ENCODE measurements at places on chromosomes 6 and 20. TPM values are rescaled to one million over a fixed set of nuclear protein-coding genes. Genes with fewer than 3 reads are reported as not detected.

PXDC1 gene
- total RNA-seq, result 70.8 TPM

CPXM1 gene
- total RNA-seq, result 1.3 TPM

HSPA12B gene
- total RNA-seq, result 33.7 TPM

SUMO4 gene
- total RNA-seq, result 2.5 TPM

CLDN20 gene
- not detected for total RNA-seq

NT5DC1 gene
- 49.7 TPM for total RNA-seq

SLC22A2 gene
- not detected for total RNA-seq

C2 gene
- 282 TPM for total RNA-seq

SLC29A1 gene
- 59.8 TPM for total RNA-seq

FITM2 gene
- 12.6 TPM for total RNA-seq

GRCh38 chr6:31453259-31453658 lies 44.7 kb upstream of the MICB start:
- no peaks in the 10 kb centered on the region for H3K36me3 ChIP-seq
- no peak for DNase-seq

- H3K27ac ChIP-seq, result no peak overlapping the region
- DNase-seq, result no peak
- no peaks in the 10 kb centered on the region for H3K4me1 ChIP-seq
- H3K36me3 ChIP-seq, result no peaks in the 10 kb centered on the region
- H3K4me3 ChIP-seq, result no peak overlapping the region
- no peaks in the 10 kb centered on the region for H3K27me3 ChIP-seq
Observed at GRCh38 chr6:119215309-119215708, 134.3 kb downstream of the MAN1A1 start.

DNA sequence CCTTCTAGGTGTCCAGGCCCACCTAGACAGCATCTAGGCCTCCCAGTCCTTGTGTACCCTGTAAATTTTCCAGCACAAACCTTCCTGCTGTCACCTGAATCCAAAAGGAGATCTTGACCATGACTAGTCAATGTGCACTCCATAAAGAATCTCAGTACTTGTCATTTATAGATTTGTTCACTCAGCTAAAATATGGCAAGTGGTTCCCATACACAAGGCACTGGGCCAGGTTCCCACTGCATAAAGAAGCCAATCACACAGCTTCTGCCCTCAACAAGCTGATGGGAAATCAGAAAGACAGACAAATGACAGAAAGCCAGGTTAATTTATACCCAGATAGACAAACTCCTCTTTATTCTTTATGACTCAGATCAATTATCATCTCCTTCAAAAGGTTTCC lies 526.8 kb downstream of the CD83 start:
- H3K27me3 ChIP-seq, result no peaks in the 10 kb centered on the region
- H3K36me3 ChIP-seq, result no peaks in the 10 kb centered on the region
- no peak overlapping the region for H3K4me3 ChIP-seq
- no peak for DNase-seq
- peaks cover 3% of the 10 kb centered on the region for H3K4me1 ChIP-seq

DNA sequence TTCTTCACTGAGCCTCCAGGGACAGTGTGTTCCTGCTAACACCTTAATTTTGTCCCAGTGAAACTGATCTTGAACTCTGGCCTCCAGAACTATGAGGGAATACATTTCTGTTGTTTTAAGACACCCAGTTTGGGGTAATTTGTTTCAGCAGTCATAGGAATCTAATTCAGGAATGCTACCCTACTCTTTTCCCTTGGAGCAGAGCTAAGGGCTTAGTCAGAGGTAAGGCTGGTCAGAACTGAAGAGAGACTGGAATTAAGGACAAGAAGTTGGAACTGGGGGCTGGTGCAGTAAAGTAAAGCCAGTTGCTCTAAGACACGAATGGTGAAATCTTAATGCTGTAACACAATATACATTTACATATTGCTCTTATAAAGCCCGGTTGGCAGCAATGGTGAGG lies 809.7 kb downstream of the MAFB start:
- H3K36me3 ChIP-seq, result no peaks in the 10 kb centered on the region
- no peaks in the 10 kb centered on the region for H3K27me3 ChIP-seq
- H3K4me1 ChIP-seq, result no peaks in the 10 kb centered on the region
- no peak overlapping the region for H3K27ac ChIP-seq

- H3K36me3 ChIP-seq, result no peaks in the 10 kb centered on the region
- peaks cover 73% of the 10 kb centered on the region for H3K4me1 ChIP-seq
- DNase-seq, result no peak
- peak overlapping the region; percentile 63 for H3K27ac ChIP-seq
- H3K27me3 ChIP-seq, result no peaks in the 10 kb centered on the region
Observed at GRCh38 chr6:144343701-144344428, 58.7 kb downstream of the UTRN start.

GRCh38 chr20:39395478-39396291 lies 433.5 kb downstream of the DHX35 start:
- no peak overlapping the region for H3K4me3 ChIP-seq
- H3K4me1 ChIP-seq, result no peaks in the 10 kb centered on the region
- no peaks in the 10 kb centered on the region for H3K27me3 ChIP-seq
- H3K36me3 ChIP-seq, result no peaks in the 10 kb centered on the region

- H3K4me3 ChIP-seq, result no peak overlapping the region
- no peaks in the 10 kb centered on the region for H3K4me1 ChIP-seq
- no peak for DNase-seq
- H3K27ac ChIP-seq, result no peak overlapping the region
Observed at GRCh38 chr6:29734046-29735018, 11.1 kb downstream of the HLA-F start.

DNA sequence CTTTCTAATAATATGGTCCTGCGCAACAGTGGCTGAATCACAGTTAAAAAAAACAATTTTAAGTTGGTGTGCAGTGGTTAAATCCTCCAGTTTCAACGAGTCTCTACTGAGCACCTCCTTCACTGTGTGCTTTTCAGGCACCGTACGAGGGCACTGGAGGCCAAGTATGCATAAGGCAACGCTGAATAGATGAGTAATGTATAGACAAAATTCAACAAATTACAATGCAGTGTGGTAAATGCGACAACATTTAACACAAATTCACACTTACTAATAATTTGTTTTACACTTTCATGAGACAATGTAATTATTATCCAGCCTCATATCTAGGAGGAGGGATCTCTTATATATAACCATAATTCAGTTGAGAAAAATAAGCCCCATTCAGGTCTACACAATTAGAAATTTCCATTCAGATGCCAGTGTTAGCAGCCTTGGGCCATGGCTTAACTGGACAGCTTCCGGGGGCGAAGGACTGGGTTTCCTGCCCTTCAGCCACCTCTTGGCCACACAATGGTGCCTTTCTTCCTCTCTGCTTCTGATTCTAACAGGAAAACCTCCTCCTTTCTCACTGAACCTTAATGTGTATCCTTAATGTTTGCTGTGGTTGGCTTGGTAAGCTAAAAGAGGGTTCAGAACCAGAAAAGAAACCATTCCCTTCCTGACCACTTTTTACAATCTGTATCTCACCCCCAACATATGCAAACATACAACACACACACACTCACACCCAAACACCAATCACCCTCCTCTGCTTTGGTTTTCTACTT lies 51.9 kb downstream of the B4GALT5 start:
- H3K4me1 ChIP-seq, result peaks cover 46% of the 10 kb centered on the region
- H3K27me3 ChIP-seq, result no peaks in the 10 kb centered on the region
- no peak for DNase-seq
- no peak overlapping the region for H3K4me3 ChIP-seq

DNA sequence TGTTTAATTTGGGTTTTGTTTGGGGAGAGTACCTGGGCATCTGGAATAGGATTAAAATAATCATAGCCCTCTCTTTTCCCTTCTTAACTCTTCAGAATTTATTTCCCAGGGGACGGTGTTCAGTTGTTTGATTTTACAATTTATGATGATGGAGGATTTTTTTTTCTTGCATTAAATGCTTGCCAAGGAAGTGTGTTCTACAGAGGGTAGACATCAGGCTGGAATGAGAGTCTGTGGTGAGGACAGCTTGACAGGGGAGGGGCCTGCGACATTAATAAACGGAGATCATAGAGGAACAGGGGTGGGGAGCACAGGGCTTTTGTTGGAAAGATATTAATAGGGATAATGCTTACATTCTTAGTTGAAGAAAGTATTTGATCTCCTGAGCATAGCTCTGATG lies 297.5 kb downstream of the CLIC5 start:
- no peak for DNase-seq
- H3K4me1 ChIP-seq, result peaks cover 6% of the 10 kb centered on the region
- H3K27ac ChIP-seq, result no peak overlapping the region
- no peak overlapping the region for H3K4me3 ChIP-seq

- H3K36me3 ChIP-seq, result no peaks in the 10 kb centered on the region
- no peak for DNase-seq
- no peak overlapping the region for H3K4me3 ChIP-seq
- H3K27me3 ChIP-seq, result peaks cover 17% of the 10 kb centered on the region
Observed at GRCh38 chr6:39231521-39232243, 2.4 kb upstream of the KCNK5 start.

- H3K4me1 ChIP-seq, result no peaks in the 10 kb centered on the region
- H3K4me3 ChIP-seq, result no peak overlapping the region
- no peak for DNase-seq
- no peak overlapping the region for H3K27ac ChIP-seq
- H3K36me3 ChIP-seq, result no peaks in the 10 kb centered on the region
- no peaks in the 10 kb centered on the region for H3K27me3 ChIP-seq
Observed at GRCh38 chr20:8470156-8470555, 338.1 kb downstream of the PLCB1 start.

- no peaks in the 10 kb centered on the region for H3K36me3 ChIP-seq
- no peak overlapping the region for H3K4me3 ChIP-seq
- H3K27me3 ChIP-seq, result no peaks in the 10 kb centered on the region
- no peaks in the 10 kb centered on the region for H3K4me1 ChIP-seq
Observed at GRCh38 chr6:77620278-77620882, 32.5 kb upstream of the MEI4 start.

GRCh38 chr6:135318738-135319469 lies 137.8 kb downstream of the MYB start:
- DNase-seq, result no peak
- H3K27ac ChIP-seq, result no peak overlapping the region
- no peaks in the 10 kb centered on the region for H3K36me3 ChIP-seq
- H3K4me3 ChIP-seq, result no peak overlapping the region
- no peaks in the 10 kb centered on the region for H3K4me1 ChIP-seq
- no peaks in the 10 kb centered on the region for H3K27me3 ChIP-seq

DNA sequence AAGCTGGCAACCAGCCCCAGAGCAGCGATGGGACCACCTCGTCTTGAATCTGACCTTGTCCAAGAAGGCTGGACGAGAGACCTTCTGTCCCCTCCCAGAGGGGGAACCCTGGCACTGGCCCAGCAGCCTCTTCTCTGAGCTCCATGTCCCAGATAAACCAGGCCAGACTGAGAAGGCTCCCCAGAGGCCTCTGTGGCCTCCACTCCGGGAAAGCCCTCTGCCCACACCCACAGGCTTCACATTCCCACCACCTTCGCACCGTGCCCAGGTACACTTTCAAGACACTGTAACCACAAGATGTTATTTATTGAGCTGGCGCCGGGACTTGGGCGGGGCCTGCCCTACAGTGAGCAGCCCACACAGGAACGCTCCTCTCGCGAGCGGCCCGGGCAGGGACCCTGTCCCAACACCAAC lies 33.2 kb downstream of the ADA start:
- H3K27ac ChIP-seq, result no peak overlapping the region
- H3K4me1 ChIP-seq, result peaks cover 26% of the 10 kb centered on the region
- H3K4me3 ChIP-seq, result no peak overlapping the region
- no peaks in the 10 kb centered on the region for H3K27me3 ChIP-seq
- H3K36me3 ChIP-seq, result peaks cover 68% of the 10 kb centered on the region
- DNase-seq, result peak; percentile 66

GRCh38 chr6:154394571-154394970 lies 38.0 kb upstream of the IPCEF1 start:
- H3K27me3 ChIP-seq, result no peaks in the 10 kb centered on the region
- no peak overlapping the region for H3K27ac ChIP-seq
- no peak overlapping the region for H3K4me3 ChIP-seq
- DNase-seq, result no peak
- no peaks in the 10 kb centered on the region for H3K4me1 ChIP-seq
- H3K36me3 ChIP-seq, result no peaks in the 10 kb centered on the region

GRCh38 chr6:89379281-89379680 lies 26.8 kb upstream of the UBE2J1 start:
- no peak overlapping the region for H3K4me3 ChIP-seq
- no peaks in the 10 kb centered on the region for H3K36me3 ChIP-seq
- H3K27ac ChIP-seq, result no peak overlapping the region
- DNase-seq, result no peak
- H3K4me1 ChIP-seq, result no peaks in the 10 kb centered on the region
- H3K27me3 ChIP-seq, result no peaks in the 10 kb centered on the region

DNA sequence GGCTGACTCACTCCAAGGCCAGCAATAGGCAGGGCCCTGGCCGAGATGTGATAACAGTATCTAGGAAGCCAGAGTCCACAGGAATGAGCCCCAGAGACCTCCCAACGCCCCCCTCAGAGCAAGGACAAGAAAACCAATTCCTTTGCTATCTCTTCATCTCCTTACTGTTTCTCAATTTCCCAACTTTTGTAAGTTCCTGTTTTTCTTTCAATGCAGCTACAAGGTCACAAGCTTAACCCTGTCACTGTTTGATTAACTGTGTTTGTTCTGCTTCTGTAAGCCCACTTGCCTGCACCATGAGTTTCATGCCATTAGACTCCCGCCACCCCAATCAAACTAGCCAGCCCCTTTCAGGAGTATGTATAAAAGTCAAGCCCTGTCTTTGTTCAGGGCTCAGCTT lies 3.5 kb downstream of the FKBP1C start:
- no peaks in the 10 kb centered on the region for H3K4me1 ChIP-seq
- H3K27me3 ChIP-seq, result no peaks in the 10 kb centered on the region
- H3K4me3 ChIP-seq, result no peak overlapping the region

- DNase-seq, result no peak
- no peaks in the 10 kb centered on the region for H3K36me3 ChIP-seq
- no peaks in the 10 kb centered on the region for H3K4me1 ChIP-seq
- H3K4me3 ChIP-seq, result no peak overlapping the region
- no peak overlapping the region for H3K27ac ChIP-seq
Observed at GRCh38 chr6:111943726-111944125, 70.5 kb upstream of the FYN start.

DNA sequence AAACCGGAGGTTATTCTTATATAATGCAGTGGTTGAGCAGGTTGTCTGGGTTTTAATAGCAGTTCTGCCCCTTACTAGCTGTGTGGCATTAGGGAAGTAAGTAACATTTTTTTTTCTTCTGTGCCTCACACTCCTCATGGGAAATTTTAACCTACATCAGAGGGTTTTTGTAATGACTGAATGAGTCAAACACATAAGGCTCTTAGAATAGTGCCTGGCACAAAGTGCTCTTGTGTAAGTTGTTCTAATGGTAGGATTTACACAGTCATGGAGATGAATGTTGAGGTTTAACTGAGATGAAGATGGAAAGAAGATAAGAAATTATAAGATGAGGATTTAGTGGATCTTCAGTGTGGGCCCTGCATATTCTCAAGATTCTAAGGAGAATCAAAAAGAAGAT lies 68.4 kb upstream of the PHIP start:
- H3K27me3 ChIP-seq, result no peaks in the 10 kb centered on the region
- no peaks in the 10 kb centered on the region for H3K4me1 ChIP-seq
- no peak for DNase-seq
- no peak overlapping the region for H3K27ac ChIP-seq
